ENCODE measurements at places on chromosomes 13 and 19.

DNA sequence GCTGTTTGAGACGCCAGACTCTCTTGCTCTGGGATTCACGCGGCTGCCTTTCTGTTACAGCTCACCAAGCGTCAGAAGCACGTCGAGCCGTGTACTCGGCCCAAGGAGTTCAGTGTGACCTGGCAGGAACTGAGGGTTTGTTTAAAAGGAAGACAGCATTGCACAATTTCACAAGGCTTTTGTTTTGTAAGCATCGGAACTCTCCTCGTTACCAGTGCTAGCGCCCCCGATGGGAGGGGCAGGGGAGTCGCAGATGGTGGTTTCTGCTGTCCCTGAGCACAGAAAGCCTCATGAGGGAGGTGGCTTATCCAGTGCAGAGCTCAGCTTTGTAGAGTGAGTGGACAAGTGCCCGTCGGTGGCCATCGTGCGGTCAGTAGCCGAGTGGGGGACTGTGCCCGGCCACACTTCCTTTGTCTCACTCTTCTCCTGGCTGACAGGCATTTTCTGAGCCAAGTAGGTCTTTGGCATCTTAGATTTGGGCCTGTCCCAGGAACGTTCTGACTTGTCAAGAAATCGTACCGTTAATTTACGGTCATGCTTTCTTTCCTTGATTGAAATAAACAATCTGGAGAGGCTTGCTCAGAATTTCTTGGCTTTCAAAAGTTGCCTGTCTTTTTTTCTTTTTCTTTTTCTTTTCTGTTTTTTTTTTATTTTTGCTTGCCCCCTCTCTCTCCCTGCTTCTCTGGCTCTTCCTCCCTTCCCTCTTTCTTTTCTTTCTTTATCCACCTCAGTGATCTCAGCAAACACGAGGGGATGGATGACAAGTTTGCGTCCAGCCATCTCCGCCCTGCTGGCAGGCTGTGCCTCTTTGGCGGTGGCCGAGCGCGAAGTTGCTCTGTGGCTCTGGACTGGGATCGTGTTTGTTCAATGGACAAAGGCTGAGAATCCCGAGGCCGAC, 7.7 kb downstream of the KDM4B start:
- no peak for DNase-seq

DNA sequence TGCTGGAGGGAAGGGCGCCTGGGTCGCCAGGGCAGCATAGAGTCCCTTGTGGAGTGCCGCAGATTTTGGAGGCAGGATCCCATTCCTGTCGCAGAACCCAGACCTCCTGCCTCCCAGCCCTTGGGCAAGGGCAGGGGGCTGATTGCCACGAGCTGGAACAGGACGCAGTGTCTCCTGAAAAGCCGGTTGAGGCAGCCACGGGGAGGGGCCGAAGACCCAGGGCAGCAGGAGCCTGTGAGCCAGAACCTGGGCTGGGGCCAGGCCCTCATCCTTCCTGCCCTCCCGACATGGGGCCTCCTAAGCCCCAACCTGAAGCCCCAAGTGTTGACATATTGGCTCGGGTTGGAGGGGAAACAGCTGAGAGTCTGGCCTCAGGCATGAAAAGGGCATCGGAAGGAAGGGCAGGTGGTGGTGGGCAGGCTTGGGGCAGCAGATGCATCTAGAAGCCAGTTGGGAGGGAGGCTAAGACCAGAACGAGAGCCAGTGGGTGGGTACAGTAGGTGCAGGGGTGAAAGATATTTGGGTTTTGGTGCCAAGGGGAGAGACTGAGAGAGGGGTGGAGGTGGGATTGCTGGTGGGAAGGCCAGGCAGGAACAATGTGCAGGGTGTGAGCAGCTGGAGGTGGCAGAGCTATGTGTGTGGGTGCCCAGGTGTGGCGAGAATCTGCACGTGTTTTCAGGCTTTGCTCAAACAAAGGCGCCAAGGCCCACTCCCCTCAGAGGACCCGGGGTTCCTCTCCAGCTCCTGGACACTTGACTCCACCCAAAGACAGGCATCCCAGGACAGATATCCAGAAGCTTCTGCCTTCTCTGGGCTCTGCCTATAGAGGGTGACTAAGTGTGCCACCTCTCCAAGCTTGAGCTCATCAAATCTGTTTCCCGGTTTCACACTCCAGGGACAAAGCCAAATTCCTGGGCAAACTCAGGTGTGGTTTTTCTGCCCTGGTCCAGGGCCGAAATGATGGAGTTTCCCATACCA, 1.4 kb upstream of the SBSN start:
- DNase-seq: no peak

DNA sequence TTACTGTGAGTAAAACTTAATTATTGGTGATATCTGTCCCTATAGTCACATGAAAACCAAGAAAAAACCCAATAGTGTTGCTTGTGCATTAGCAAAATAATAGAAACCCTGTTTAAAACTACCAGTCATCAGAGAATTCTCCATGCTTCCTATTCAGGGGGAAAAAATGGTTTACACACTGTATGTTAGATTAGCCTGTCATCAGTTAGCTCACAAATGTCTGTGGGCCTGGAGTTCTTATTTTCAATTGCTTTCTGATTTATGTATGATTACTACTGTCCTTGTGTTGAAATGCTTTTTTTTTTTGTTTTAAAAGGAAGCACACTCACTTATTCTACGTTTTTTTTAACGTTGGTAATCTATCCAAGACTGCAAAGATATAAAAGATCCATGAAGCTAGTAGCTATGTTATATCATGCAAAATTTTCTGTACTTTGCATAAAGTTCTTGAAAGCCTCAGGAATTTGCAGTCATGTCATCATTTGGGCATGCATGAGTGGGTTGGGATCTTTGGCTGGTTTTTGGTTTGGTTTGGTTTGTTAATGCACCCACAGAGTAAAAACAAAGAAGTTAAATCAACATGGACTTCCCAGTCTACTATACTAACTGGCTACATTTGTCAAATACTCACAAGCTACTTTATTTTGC, 25.9 kb downstream of the RXFP2 start:
- DNase-seq: no peak

- no peak for DNase-seq
These were observed 526.9 kb upstream of the SGCG start for GRCh38 chr13:22653866-22654265.

DNA sequence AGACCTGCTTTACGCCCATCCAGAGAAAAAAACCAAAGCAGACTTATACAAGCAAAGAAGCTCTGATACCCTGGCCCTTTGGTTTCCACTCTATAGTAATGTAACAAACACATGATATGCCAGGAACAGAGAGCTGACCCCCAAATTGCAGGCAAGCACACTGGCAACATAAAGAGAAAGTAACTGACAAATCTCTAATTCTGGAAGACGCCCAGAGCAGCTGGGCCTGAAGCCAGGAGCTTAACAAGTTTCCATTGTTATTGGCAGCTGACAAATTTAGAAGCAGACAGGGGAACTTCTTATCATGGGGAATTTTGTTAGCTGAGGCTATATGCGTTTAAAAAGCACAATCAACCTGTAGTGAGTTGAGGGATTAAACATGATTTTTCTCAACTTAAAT, 158.0 kb downstream of the DLEU7 start:
- no peak for DNase-seq

GRCh38 chr19:19544257-19544953, 6.3 kb downstream of the CILP2 start:
- no peak for DNase-seq
